NB4 (cell line): ENCODE measurements at places on chromosomes 7 and 10.

DNA sequence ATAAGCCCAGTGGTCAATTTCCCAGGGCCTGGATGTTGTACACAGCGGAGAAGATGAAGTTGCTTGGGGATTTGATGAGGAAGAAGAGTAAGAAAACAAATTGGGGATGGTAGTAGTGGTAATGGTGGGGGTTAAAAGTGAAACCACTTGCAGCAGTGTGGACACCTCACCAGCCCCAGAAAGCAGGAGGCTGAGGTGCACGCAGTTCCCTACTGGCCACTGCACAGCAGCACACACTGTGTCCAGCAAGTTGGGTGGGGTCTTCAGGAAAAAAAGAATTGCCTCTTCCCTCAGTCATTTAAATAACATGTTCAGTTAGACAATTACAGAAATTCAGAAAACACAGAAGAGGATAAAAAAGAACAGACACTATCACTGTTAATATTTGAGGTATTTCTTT lies 96.6 kb downstream of the TAX1BP1 start:
- DNase-seq = no peak

DNA sequence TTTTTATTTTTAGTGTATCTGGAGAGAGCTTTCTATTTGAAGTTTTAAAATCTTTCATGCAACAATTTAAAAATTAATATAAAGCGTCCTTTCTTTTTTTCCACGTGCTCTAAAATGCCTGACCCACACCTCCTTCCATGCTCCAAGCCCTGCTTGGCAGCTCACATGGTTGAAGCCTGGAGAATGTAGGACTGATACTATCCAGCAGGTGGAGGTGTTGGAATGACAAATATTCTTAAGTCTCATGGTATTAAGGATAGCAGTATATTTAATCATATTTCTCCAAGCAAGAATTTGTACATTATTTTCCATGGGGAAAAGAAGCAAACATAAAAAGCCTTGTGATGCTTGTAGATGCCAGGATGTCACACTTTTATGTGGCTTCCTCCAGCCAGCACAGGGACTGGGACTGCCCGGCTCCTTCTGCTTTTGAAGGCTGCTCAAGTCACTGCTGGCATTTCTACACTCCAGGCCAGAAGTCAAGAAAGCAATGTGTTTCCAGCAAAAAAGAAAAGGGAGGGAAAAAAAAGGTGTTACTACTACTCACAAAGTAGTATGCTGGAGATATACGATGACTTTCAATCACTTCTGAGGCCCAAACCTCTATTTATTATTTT lies 49.7 kb downstream of the BZW2 start:
- peak; percentile 59 for DNase-seq

DNA sequence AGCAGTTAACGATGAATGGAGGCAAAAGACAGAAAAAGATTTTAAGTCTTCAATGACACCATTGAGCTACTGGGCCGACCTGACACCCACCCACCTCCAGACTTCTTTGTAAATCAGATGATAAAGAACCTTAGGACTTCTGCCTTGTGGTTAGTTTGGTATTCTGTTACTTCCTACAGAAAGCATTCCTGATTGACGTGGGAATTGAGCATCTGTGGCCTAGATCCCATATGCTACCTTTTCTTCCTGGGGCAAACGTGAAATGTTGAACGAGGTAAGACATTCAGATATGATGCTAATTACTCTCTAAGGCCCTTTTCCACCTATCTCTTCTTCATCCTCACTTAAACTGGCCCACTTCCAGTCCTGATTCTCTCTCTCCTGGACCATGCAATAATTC lies 10.2 kb downstream of the PRLHR start:
- DNase-seq = no peak

- DNase-seq = no peak
Observed at GRCh38 chr7:98199131-98199530, 12.1 kb upstream of the BHLHA15 start.

GRCh38 chr10:26780793-26781601 lies 79.8 kb downstream of the ABI1 start:
- DNase-seq = no peak

GRCh38 chr7:105790996-105791395 lies 85.4 kb downstream of the ATXN7L1 start:
- DNase-seq = no peak

DNA sequence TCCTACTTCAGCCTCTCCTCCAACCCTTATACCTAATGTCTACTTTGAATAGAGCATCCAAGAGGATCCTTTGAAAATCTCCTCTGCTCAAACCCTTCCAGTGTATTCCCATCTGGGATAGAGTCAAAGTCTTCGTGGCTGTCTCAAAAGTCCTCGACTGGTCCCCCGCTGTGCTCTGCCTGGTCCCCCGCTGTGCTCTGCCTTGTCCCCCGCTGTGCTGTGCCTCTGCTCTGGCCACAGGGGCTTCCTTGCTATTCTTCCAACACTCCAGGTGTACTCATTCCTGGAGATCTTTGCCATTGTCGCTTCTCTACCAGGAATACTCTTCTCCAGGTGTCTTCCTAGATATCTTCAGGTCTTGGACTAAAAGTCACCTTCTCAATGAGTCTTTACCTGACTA lies 36.1 kb upstream of the COMMD3 start:
- no peak for DNase-seq

- DNase-seq = no peak
Observed at GRCh38 chr10:91924212-91925021, 847 bp downstream of the BTAF1 start.

GRCh38 chr10:129495698-129496097 lies 28.7 kb downstream of the MGMT start:
- no peak for DNase-seq

GRCh38 chr10:23514321-23514720 lies 75.4 kb downstream of the OTUD1 start:
- peak; percentile 18 for DNase-seq
